Fibroblast of upper back skin (primary cell): ENCODE measurements at places on chromosomes 6 and 20.

- DNase-seq: no peak
Measured at GRCh38 chr6:168638468-168639271, 197.7 kb downstream of the SMOC2 start.

DNA sequence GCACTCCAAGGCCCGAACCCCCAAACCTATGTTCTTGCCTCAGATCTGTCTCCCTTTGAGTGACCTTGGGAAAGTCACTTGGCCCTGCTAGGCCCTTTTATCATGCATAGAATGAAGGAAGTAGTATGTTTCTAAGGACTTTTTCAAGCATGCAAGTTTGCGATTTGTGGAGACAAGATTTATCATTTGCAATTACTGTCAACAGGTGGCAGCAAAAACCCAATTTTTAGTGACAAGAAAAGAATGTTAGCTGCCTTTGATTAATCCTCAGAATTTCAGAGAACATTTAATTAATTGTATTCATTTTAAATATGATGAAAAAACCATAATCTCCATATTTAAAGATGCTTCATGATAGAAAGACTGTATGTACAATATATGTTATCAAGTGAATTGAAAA, 28.3 kb upstream of the PREP start:
- peak; percentile 65 for DNase-seq

GRCh38 chr20:57589728-57590484, 29.0 kb downstream of the PCK1 start:
- no peak for DNase-seq

- peak; percentile 5 for DNase-seq
Measured at GRCh38 chr20:19673575-19673974, 84.5 kb upstream of the RIN2 start.

DNA sequence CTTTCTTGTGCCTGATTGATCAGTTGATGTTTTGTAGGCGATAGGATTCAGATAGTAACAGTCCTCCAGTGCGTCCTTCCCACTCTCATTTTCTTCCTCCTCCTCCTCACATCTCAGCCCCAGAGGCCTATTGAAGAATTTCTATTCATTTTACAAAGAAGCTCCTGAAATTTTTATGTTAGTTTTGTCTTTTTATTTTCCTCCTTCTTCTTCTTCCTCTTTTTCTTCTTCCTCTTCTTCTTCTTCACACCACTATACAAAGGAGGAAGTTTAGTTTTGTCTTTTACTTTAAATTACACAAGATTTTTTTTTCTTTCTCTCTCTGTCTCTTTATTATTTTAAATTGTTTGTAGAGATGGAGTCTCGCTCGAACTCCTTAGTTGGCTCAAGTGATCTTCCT, 19.1 kb downstream of the BTN2A1 start:
- DNase-seq: no peak

DNA sequence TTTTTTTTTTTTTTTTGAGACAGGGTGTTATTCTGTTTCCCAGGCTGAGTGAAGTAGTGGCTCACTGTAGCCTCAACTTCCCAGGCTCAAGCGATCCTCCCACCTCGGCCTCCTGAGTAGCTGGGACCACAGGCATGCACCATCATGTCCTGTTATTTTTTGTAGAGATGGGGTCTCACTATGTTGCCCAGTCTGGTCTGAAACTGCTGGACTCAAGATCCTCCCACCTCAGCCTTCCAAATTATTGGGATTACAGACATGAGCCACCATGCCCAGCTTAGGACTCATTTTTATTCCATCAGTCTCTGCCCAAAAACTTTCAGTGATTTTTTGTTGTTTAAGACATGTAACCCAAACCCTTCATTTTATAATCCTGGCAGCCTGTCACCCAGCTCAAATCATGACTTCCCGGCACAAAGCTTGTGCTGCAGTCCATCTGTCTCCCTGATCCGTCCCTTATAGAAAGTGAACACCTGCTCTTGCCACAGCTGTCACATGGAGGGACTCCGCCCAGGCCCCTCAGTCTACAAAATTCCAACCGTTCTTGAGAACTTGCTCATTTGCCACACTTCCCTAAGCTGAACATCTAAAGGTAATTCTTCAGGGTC, 183.9 kb upstream of the JARID2 start:
- no peak for DNase-seq
